ENCODE measurements at places on chromosomes 12 and 14.
A peak's percentile ranks its signal among the peaks of the same experiment; 100 is the strongest.

GRCh38 chr14:70856851-70857495 lies 47.7 kb upstream of the MAP3K9 start:
- no peak for DNase-seq

DNA sequence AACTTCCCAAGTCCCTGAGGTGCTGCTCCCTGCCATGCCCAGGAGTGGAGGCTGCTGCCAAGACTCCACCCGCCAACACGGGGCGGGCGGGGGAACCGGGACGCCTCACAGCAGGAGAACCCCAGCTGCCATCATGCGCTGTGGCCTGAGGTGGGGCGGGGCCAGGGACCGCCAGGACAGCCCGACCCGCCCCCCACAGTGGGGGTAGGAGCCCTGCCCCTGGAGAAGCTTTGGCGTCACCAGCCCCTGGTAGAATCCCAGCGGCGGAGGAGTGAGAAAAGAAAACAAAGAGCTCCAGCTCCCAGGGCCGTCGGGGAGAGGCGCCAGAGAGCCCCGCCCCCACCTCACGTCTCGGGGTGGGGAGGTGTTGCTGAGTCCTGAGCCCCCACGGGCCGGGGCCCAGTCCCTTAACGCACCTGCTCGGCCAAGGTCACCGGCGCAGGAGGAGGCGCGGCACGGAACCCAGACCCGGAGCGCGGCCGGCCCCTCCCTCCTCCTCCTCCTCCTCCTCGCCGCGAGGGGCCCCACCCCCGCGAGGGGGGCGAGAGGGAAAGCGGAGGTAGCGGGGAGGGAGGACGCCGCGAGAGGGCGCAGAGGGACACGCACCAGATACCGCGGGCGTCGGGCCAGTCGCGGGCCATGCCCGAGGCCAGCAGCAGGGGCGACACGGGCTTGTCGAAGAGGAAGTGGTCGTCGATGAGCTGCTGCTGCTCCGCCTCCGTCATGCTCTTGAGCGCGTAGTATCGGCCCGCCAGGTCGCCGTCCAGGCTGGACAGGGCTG lies 1.8 kb downstream of the CKB start:
- DNase-seq: peak; percentile 79

- DNase-seq: no peak
Observed at GRCh38 chr14:90629471-90629870, 186.8 kb downstream of the TTC7B start.

DNA sequence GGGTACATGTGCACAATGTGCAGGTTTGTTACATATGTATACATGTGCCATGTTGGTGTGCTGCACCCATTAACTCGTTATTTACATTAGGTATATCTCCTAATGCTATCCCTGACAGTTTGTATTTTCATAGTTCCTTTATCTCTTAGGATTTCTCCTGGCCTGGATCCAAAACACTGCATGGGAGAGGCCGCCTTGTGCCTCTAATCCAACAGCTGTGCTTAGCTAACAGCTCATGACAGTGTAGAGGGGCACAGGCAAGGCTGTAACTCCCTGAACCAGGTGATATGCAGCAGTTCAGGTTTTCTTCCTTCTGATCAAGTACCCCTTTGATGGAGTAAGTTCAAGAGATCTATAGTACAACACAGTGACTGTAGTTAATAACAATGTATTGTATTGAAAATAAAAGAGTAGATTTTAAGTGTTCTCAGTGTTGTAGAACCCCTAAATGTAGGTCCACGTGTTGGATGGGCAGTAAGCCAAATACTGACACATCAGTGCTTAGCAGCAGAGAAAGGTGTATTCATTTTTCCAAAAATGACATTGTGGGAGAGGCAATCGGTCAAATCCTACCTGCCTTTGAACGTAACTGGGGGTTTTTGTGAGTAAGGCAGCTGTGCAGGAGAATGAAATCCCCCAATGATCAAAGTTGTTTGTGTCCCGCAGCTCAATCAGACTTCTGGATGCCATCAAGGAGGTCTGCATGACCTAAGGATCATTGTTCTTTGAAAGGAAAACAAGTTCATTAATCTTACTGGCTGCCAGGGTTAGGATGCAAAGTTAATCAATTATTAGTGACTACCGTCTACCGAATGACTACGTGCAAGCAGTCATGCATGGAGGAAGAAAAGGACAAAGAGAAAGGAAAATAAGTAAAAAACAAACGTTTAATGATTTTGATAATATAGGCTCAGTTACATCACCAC lies 89.3 kb upstream of the FGD4 start:
- DNase-seq: no peak

GRCh38 chr12:17358835-17359234 lies 731.2 kb downstream of the RERGL start:
- no peak for DNase-seq

- no peak for DNase-seq
Observed at GRCh38 chr12:21580748-21581516, 23.7 kb downstream of the GYS2 start.

DNA sequence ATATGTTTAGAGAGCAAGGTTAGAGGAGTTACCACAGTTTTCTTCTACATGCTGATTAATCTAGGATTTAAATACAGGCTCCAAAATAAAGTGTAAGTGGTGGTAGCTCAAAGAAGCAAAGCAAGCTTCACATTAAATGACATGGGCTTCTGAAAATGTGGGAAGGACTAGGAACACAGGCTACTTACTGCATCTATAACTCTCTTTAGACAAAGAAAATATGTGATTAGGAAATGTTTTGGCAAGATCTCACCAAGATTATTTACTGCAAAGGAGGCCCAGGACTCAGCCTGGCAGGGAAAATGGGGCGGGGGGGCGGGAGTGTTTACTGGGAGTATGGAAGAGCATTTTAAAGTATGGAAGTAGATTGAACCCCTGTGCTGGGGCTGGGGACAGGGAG lies 39.4 kb downstream of the ETV6 start:
- no peak for DNase-seq

DNA sequence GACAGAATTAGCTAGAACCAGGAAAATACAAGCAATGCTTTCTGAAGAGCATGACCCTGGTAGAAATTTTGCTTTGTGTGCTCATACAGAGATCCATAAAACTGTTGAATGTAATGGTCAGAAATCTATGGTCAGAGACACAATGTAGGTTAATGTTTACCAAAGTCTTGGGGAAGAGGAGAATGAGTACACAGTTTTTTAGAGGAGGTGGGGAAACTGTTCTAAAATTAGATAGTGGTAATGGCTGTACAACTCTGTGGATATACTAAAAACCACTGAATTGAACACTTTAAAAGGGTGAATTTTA lies 109.5 kb upstream of the ARHGAP5 start:
- DNase-seq: no peak

GRCh38 chr12:115870510-115870909 lies 407.0 kb downstream of the MED13L start:
- no peak for DNase-seq

DNA sequence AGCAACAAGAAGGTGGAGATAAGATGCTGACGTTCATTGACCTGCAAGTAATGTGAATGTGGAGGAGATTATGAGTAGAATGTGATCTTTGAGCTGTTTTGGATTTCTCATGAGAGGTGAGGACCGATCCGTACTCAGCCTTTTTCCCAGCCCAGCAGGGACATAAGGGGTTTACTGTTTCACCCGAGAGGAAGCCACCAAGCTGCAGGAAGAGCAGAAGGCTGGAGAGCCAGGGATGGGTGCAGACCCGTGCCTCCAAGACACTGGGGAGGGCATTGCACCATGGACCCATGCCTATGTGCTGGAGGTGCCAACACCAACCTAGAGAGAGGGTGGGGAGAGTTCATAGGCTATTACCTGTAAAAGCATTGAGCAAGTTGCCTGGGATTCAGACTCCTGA lies 206.0 kb upstream of the DIO3 start:
- no peak for DNase-seq

DNA sequence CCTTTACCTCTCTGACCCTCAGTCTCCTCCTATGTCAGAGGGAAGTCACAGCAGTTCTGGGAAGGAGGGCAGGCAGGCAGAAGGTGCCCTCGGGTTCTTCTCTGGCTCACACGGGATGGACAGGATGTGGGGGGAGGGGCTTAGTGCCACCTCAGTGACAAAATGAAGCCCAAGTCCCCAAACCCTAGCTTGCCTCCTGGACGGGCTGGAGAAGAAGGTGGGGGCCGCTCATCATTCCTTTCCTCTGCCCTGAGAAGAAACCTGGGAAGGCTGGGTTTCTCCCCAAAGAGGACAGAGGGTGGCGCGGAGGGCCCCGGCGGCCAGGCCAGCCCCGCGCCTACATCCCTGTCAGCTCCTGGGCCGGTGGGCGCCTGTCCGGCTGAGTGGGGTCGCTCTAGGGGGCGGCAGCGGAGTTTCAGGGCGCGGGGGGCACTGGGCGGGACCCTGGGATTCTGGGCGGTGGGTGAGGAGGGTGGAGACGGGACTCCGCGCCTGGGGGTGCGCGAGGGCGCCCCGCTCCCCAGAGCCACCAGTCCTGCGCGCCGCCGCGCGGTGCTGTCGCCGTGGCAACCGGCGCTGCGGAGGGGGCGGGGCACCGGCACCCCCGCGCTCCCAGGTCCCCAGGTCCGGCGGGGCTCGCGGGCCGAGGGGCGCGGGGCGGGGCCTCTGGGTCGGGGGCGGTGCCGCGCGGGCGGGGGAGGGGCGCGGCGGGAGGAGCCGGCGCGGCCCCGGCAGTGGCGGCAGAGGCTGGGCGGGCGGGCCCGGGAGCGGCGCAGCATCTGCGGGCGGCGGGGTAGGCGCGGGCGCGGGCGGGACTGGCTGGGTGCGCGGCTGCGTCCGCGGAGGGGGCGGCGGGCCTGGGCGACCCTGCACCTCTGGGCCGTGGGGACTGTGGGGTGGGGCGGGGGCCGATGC lies at the start of gene TMEM121:
TSS of gene TMEM121 (plus strand) at position 723 of the 915 bp plus-strand sequence. CDS start 2,252 bp downstream, outside the sequence.
- DNase-seq: peak; percentile 64

DNA sequence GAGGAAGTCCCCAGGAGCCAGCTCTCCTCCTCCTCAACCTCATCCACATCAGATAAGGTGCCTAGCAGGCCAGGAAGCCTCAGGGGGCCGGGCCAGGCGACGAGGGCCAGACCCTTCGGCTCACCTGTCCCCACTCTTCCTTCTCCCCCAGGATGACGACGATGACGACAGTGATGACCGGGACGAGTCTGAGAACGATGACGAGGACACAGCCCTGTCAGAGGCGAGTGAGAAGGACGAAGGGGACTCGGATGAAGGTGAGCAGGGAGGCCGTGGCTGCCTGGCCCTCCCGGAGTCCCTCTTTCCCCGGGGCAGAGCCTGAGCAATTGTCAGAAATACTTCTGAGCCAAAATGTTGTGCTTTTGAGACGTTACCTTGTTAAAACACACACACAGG lies 13.8 kb downstream of the SETD1B start:
- DNase-seq: no peak

DNA sequence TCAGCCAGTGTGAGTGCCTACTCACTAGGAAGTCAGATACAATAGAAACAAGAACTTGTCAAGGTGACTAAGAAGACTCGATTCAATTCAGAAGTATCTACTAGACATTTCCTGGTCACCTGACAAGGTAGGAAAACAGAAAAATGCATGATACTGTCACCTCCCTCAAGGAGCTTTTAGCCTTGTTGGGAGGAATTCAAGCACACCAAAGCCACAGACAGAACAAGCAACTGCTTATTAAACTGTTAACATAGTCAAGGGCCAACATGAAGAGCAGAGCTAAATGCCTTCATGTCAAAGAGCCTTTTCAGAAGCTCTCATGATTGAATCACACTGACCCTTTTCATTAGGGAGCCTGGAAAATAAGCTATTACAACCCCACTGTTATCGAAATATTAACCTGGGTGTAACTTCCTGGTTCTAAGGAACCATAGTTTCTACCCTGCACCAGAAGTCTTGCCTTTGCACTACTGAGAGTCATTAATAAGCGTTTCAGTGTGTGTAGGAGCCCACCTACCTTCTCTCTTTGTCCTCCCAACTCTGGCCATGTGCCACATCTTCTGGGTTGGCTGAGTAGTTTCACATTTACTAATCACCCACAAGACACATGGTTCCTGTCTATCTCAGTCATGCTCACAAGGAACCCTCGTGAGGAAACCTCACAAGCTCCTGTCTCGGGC lies 31.0 kb upstream of the LGALS3 start:
- DNase-seq: peak; percentile 82

GRCh38 chr14:89571491-89571890 lies 154.5 kb upstream of the FOXN3 start:
- DNase-seq: no peak

- no peak for DNase-seq
Observed at GRCh38 chr12:125509195-125509594, 444.0 kb downstream of the AACS start.

DNA sequence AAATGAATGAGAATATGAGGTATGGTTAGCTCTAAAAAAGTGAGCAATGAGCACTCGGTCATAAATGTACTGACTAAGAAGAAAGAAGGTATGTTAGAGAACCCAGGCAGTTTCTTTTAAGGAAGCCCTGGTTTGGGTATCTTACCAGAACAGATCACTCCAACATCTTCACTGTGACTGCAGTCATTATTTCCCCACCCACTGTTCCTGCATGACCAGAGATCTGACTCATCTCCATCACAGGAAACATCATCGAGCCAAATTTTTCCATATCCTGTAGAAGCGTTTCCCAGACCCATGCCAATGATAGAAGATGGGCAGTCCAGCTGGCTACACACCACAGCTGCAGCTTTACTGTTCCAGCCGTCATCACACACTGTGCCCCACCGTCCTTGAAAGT lies 48.0 kb downstream of the CD163L1 start:
- no peak for DNase-seq

GRCh38 chr12:49818241-49818895 lies 9.8 kb downstream of the NCKAP5L start:
- DNase-seq: no peak

GRCh38 chr14:105313381-105314286 lies 914 bp upstream of the PACS2 start:
- DNase-seq: no peak

GRCh38 chr12:111260732-111261131 lies 108.2 kb downstream of the PHETA1 start:
- DNase-seq: no peak

DNA sequence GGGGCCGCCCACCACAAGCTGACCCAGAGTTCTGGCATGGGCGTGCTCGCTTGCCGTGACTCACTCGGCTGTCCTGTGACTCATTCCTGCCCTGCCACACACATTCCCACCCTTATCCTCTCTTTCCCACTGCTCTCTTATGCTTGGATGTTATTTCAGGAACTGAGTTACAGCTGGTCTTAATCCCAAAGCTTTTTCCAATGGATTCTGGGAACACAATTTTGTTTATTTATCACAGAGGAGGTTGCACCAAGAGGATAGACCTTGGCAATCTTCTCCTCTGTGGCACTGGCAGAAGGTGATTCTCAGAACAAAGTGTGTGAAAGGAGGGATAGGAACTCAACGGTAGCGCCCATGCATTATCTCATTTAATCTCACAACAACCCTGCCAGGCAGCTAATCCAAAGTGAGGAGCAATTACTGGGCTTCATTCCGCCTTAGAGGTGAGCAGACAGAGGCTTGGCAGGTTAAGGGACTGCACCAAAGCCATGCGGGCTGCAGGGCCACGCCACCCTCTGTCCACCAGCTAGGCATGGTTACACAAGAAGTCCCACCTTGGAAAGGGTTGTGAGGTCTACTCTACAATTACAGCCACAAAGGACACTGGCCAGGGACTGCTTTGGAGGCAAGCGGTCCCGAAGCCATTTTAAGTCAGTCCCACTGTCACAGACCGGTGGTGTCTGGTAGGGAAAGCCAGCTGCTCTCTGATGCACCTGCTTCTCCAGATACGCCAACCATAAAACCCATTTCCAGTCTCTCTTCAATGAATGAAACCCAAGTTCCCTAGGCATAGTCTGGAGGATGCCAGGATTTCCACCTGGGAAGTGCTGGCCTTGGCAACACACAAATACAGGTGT lies 32.9 kb downstream of the SYNE3 start:
- DNase-seq: no peak
